NCI-H226 (cell line): ENCODE measurements at places on chromosomes 6 and 20.

GRCh38 chr6:156776840-156777576 lies at the start of gene ARID1B:
Gene ARID1B (plus strand): TSS chr6:156777378. CDS start chr6:156777681, 303 bp downstream.
- DNase-seq = peak; percentile 61

DNA sequence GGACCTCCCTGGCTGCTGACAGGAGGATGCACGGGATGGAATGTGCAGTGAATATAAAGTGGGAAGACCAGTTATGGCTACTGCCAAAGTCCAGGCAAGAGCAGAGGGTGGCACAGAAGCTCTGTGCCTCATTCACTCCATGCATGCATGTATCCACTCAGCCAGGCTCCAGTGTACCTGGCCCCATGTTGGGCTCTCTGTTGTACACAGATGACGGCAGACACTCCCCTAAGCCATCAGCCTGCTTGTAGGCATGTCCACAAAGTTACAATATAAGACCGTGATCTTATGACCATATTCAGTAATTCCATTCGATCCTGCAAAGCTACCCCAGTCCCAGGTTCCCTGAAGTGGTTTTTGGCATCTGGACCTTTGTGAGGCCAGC lies 116.8 kb downstream of the PREX1 start:
- no peak for DNase-seq

DNA sequence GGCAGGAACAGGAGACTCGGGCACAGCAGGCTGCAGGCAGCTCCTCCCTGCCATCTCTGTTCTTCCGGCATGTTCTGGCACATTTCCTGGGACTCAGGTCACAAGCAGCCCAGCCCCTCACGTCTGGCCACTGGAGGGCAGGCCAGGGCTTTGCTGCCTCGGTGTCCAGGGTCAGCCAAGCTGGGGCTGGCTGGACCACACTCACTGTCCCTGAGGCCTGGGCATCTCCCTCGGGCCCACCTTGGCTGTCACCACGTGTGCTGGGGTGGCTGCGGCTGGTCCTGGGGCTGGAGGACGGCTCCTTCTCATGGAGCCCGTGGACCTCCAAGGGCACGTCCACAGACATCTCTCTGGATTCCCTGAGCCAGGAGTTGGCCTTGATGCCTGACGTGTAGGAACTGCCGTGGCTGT lies 18.5 kb downstream of the FRMD1 start:
- DNase-seq = peak; percentile 53

- DNase-seq = no peak
These were observed 5.8 kb downstream of the SNHG17 start for GRCh38 chr20:38429301-38429700.

GRCh38 chr6:56399250-56399671 lies 151.9 kb upstream of the COL21A1 start:
- DNase-seq = peak; percentile 66

DNA sequence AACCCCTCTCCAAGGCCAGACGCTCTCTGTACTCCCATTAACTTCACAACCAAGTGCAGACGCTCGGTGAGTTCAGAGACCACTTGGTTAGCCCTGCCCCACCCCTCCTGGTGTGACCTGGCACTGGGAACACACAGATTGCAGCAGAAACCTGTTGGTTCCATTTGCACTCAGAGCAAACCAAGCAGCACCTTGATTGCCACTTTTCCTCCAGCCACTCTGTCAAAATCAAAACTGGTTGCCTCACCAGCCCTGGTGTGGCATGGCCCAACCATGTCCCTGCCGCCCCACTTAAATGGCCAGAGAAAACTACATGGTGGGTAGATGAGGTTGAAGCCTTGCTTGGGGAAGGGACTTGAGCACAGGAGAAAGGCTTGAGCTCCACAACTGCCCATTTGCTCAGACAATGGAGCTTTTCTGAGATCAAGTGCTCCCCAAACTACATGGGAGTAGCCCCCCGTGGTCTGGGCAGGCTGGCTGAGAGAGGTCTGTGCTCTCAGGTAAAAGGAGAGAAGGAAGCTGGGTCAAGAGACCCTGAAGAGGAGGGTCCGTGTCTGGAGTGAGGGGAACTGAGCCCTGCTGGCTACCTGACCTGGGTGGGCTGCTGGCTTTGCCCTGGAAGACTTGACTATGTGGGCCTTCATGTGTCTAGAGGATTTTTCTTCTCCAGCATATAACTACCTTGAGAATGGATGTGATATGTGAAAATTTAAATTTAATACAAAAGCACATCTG lies 43.4 kb downstream of the PLCG1 start:
- DNase-seq = no peak

DNA sequence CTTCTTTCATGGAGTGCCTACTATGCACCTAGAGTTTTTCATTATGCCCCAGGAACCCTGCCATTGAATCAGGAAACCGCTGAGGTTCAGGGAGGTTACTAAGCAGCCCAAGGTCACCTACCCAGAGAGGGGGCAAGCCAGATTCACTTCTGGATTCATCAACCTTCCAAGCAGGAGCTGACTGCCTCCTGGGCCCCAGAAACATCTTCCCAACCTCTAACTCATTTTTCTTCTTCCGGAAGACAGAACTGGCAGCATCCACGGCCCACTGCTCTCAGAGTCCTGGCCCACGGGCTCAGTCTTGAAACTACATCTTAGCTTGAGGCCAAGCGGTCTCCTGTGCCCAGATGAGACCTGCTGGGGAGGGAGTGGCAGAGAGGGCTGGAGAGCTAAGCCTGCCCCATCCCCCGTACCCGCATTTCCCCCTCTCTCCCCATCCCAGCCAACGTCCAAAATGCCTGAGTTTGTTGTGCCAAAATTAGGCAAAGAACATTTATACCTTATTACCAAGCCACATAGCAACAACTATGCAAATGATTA lies 281.0 kb downstream of the CDC5L start:
- no peak for DNase-seq

- no peak for DNase-seq
These were observed 1.3 kb downstream of the BPIFA2 start for GRCh38 chr20:33169176-33169794.
